Iris pigment epithelial cell (primary cell): ENCODE measurements at places on chromosomes 6 and 20.

- no peak for DNase-seq
Measured at GRCh38 chr20:20571068-20571780, 141.2 kb downstream of the RALGAPA2 start.

DNA sequence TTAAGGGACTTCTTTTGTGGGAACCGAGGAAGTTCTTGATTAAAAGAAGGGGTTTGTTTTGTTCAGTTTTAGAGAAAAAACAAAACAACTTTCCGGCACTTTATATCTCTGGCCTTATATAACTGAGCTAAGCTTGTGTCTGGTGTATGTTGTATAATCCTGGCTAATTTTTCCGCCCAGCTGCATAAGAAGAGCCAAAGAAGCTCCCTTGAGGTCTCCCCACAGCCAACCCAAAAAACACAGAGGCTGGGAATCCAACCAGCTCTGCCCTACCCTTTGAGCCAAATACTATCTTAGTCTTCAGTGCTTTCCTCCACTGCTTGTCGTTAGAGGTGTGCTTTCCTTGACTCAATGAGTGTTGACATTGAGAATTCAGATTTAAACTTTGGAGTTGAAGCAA lies 45.5 kb upstream of the RNF146 start:
- DNase-seq = no peak

DNA sequence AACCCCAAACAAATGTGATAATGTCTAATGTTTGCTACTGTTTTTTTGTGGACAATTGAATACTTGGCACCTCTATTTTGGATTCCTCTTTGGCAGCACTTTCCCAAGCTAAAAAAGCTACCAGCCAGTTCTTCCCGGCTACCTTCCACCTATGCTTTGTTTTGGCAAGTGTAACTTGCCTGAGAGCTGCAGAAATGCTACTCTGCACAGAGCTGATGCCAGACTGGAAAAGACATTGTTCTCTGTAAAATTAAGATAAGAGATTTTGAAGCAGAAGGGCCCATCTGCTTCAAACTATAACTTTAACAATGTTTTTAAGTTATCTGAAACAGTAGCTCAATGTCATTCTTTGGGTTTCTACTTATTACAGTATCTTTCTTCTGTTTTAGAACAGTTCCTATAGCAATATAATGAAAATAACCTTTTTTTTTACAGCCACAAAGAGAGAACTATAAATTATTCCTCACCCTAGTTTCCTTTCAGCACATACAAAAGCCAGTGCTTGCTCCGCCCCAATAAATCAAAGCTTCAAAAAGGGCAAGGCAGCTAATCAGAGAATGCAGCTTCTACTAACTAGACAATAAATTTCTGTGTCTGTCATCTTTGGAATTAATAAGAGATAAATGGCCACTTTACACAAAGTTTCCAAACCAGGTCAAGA lies 183.1 kb downstream of the UBE3D start:
- no peak for DNase-seq

DNA sequence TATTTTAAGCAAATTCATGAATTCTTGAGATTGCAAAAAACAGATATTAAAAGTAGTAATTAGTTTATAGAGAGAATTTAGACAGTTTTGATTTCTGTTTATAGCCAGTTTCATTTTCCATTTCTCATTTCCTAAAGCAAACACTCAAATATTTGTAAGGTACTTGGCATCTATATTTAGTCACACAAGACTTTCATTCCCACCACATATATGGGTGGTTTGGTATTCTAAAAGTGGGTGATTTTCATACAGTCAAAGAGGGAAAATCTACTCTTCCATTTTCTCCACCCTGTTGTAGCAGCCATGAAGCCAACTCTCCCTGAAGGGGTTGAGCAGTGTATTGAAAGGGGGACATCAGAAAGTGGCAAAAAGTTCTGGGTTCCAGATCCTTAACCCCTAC lies 181.1 kb upstream of the SUPT3H start:
- DNase-seq = no peak

DNA sequence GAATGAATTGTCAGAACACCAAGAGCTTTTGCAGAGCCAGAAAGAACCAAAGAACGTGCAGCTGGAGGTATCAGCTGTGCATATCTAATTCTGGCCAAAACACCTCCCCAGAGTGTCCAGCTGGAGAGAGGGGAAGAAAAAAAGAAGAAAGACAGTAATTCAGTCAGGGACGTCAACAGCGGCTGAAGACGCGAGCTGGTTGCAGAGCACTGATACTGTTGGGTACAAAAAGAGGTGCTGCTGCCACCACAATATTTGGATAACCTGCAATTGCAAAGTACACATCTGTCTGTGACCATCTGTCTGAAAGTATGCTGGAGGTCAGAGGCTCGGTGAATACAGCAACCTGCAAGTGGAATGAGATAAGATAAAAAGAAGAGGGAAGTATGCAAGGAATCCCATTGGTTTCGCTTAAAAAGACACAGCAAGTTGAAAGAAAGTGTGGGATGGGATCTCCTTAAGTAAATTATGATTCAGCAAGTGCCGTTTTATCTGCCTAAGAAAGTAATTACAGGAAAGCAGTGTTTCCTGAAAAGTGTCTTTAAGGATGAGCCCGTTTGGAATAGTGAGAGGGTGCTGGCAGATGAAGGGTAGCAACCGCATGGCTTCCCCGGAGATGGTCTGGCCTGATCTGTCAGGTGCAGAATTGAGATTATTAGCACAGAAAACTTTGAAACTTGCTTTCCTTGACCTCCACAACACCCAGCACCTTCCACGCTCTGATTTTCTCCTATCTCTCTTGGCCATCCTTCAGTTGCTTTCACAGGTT lies 189.9 kb upstream of the PRDM1 start:
- no peak for DNase-seq

DNA sequence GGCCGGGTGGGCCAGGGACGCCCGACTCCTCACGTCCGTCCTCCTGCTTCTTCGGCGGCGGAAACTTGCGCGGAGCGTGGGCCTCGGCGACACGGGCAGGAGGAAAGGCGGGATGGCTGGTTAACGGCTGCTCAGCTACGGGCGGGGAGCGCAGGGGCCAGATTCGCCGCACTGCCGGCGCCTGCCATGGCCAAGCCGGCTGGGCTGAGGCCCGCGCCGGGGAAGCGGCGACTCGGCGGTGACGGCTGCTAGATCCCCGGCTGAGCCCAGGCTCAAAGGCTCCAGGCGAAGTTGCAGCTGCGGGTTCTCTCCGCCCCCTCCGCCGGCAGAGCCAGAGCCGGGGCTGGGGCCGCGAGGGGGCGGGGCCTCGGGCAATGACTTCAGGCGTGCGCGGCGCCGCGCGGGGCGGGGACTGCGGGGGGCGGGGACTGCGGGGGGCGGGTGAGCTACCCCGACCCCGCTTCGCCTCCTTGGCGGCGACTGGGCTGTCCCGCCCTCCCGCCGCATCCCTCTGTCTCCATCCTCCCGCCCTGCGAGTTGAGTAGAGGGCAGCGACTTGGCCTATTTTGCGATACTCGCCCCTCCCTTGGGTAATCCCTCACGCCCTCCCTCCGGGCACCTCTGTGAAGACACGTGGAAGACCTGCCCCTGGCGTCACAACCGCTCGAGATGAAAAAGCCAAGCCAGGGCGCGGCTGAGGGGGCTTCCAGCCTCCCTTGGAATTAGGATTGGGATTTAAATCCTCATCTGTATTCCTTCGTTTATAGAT lies at the start of gene CEP85L:
Gene CEP85L, minus strand, starts transcription at position 310 of the 769 bp plus-strand sequence. CDS start 322 bp downstream, outside the sequence.
- peak; percentile 90 for DNase-seq

- no peak for DNase-seq
Measured at GRCh38 chr6:144411531-144412165, 126.5 kb downstream of the UTRN start.

DNA sequence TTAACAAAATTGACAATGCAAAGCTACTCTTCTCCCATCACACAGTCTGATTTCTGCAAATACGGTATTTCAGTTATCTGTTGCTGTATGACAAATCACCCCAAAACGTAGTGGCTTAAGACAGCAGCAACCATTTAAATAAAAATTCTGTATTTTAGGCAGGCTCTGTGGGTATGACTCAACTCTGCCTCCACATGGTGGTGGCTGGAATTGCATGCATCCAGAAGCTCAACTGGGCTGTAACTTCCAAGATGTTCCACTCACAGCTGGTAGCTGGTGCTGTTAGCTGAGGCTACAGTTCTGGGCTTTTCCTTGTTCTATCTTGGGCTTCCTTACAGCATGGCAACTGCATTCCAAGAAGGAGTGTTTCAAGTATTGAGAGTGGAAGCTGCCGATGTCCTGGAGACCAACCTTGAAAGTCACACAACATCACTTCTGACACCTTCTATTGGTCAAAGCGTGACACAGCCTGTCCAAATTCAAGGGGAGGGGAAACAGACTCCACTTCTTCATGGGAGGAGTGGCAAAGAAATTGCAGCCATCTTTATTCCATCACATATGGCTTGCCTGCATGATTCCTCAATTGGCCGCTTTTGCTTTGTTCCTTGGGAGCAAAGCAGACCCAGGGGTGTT lies 39.7 kb upstream of the TULP1 start:
- peak; percentile 47 for DNase-seq

DNA sequence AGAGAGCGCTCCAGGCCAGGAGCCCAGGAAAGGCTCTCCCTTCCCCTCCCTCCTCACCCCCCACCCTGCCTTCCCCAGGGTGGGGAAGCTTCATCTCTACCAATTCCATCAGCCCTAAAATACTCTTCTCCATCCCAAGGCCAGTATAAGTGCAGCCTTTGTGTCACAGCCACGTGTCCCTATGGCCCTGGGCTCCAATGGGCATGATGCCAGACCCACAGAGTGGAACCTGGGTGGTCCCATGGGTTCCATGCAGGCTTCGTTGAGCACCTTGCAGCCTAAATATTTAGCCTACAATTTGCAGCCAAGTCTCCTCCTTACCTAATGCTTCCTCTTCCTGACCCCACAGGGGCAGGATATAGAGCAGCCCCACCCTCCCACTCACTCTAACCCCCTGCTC lies 976 bp upstream of the MATN4 start:
- DNase-seq = no peak

GRCh38 chr6:64238071-64238470 lies 602.5 kb downstream of the PHF3 start:
- no peak for DNase-seq

- no peak for DNase-seq
Measured at GRCh38 chr6:158813032-158813431, 6.1 kb downstream of the EZR start.

GRCh38 chr6:15380351-15380750 lies 134.5 kb downstream of the JARID2 start:
- no peak for DNase-seq

DNA sequence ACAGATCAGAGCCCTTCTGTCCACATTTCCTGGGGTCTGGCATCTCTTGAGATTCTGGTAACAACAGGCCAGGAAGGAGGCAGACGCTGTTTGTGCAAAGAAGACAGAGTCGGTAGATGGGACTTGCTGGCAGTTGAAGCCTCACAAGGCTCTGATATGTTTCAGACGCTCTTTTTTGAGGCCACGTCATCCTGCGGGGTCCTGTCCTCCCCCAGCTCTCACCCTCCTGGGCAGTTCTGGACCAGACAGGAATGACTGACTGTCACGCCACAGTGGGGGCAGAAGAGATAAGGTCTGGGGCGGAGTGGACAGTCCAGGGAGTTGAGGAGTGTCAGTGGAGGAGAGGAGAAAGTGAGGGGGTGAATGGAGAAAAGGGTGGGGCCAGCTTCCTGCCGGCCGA lies 87.1 kb upstream of the SULF2 start:
- no peak for DNase-seq

- DNase-seq = peak; percentile 19
Measured at GRCh38 chr20:5078399-5078958, 41.3 kb downstream of the PCNA start.

DNA sequence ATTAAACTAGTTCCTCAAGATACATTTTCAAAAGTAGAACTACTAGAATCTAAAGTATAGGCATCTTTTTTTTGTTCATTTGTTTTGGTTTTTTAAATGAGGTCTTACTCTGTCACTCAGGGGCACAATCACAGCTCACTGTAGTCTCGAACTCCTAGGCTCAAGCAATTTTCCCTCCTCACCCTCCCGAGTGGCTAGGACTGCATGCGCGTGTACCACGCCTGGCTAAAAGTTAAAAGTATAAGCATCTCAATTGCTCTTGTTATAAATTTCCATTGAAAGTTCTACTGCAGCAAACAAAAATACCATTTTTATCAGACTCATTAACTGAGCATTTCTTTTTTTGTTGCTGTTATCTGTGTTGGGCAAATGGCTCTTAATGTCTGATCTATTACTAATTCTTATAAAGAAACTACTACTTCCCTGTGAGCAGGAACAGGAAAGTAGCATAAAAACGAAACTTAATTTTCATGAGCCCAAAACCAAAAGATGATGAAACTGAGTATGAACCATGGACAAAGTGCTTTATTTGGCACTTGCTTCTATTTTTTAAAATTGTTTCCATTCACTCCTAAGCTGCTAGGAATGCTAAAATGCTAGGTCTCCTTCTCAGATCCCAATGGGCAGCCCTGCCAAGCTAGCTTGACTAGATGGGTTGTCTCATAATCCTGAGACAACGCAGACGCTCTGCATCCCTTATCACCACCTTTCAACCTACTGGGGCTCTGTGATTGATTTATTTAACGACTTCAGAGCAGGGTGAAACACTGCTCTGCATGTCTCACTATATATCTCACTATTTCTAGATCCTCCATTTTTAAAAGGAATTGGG lies 36.9 kb downstream of the TRPC4AP start:
- no peak for DNase-seq

- no peak for DNase-seq
Measured at GRCh38 chr6:7473805-7474719, 67.4 kb upstream of the DSP start.
